Stimulated activated CD4-positive, alpha-beta T cell treated with anti-CD3 and anti-CD28 coated beads, TNF-alpha, amount 100 ng/mL, for 4 hours (primary cell): ENCODE measurements at places on chromosomes 6 and 20.

GRCh38 chr20:44296011-44296410, 15.0 kb downstream of the FITM2 start:
- DNase-seq = no peak

- DNase-seq = no peak
These were observed 191.0 kb downstream of the WDR27 start for GRCh38 chr6:169510871-169511270.

DNA sequence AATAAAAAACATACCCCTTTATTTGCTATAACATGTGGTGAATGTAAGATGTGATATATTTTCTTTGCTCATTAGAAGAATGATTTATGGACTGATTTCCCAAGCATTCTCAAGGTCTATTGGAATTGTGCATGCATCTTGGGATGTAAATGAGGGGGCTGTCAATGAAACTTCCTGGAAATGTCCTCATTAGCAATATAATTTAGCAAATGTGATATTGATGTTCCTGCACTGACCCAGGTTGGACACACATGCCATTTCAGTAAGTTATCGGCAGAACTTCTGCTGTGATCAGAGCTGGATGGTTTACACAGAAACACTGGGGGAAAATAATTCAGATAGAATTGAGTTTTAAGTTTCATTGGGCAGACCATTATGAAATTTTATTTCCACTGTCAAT, 99.9 kb downstream of the ELOVL4 start:
- no peak for DNase-seq

- DNase-seq = no peak
These were observed 379.5 kb upstream of the EYS start for GRCh38 chr6:66086532-66086931.

DNA sequence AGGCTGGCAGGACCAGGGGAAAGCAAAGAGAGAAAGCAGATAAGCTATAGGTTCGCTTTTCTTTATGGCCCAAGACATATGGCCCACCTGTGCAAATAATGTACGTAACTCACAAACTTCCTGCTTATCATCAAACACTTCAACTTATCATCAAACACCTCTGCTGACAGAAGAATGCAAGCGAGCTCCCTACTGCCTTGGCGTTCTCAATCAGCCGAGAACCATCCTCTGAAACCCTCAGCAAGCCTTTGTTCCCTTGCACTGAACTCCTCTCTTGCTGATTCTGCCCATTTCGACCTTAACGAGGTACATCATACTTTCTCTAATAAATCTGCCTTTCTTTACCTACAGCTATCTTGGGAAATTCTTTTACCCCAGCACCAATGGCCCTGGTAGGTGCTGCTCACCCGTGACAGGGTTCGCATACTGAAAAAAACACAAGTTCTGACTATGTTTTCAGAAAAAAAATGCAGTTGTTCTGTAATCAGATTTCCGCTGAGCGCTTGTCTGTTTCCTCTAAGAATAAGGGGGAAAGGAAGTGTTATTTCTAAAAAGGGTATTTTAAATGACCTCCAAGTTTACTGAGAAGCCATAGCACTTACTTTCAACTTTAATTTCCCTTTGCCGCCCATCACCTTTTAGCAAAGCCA, 28.3 kb downstream of the SERPINB6 start:
- DNase-seq = no peak

DNA sequence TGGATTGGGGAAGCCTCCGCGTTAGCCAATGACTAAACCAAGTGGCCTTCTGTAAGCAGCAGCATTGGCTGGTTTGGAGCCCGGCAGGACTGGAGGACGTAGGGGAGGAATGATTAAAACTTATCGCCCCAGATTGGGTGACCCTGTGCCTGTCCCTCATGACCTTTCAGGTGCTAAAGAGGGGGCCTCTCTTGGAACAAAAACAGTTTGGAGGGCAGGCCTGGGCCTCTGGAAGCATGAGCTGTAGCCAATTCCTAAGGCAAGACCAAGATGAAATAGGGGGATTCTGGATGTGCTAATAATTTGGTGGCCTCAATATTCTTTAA, 1.4 kb downstream of the GMPR start:
- DNase-seq = no peak

GRCh38 chr6:112139052-112139451, 51.7 kb downstream of the FAM229B start:
- DNase-seq = no peak

GRCh38 chr6:21075986-21076385, 517.6 kb upstream of the SOX4 start:
- no peak for DNase-seq

GRCh38 chr6:98833307-98834059, 891 bp upstream of the POU3F2 start:
- DNase-seq = no peak

DNA sequence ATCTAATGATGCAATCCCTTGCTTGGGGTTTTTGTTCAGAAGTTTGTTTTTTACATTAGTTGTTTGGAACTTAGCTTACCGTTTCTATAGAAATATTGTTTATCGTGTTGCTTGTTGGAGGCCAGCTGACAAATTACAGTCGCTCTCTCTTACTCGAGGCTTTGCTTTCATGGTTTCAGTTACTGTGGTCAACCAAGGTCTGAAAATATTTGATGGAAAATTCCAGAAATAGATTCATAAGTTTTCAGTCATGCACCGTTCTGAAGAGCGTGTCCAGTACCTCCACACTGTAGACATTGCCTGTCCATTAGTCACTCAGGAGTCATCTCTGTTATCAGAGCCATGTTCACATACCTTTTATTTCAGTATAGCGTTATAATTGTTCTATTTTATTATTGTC, 47.9 kb downstream of the DEK start:
- DNase-seq = no peak

DNA sequence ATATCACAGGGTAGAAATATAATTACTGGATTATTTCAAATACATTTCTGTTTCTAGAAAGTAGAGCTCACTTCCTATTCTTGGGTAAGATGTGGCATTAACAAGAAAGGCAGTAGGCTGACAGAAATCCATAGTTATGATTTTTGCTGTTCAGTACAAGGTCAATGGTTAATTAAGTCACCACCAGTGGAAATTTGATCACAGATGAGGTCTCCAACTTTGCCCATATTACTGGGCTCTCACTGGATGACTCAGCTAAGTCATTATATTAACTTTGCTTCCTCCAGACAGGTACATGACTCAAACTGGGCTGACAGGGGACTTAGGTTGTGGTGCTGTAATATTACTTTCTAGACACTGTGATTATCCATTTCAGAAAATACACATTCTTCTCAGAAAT, 212.4 kb downstream of the GRIK2 start:
- DNase-seq = no peak

GRCh38 chr6:168272415-168273325, 46.9 kb downstream of the DACT2 start:
- DNase-seq = no peak

DNA sequence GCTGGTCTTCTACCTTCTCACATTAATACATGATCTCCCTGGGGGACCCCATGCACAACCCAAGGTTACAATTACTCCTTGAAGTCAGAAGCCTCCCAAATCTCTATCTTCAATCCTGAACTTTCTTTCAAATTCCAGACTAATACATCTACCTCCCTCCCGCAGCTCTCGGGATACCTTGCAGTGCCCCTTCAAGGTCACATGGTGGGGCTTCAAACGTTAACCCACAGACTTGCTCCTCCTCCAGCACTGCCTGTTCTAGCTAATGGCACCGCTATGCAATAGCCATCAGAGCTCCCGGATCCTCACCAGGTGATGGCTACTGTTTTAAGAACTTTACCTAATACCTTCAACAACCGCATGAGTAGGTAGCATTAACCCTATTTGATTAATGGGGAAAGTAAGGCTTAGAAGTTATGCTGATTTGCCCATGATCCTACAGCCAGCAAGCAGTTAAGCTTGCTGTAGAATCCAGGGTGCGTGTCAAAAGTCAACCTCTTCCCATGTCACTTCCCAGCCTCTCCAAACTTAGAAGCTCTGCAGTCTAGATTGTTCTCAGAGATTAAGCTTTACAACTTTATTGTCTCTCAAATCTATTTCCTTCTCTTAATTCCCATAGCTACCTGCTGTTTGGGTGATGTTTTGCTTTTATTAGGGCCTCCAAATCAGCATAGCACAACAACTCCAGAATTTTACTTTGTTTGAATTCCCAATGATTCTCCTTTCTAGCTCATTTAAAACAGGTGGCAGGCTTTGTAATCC, 44.7 kb downstream of the PLAGL1 start:
- no peak for DNase-seq

DNA sequence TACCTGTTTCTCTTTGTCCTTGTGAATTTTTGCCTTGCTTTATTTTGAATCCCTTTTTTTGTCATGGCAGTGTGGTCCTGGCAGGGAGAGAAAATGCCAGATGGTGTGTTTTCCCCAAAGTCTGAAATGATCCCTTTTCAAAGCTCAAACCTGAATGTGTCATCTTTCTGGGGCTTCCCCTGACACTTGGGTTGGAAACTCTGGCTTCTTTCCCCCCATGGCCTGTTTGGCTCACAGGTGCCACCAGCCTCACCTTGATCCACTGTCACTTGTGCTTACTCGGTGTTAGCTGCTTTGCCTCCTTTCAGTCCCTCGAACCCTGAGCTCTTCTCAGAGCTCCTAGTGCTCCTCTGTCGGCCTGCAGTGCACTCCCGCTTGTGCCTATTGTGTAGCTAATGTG, 22.3 kb downstream of the MYBL2 start:
- DNase-seq = no peak

- DNase-seq = no peak
These were observed 612 bp downstream of the TNNC2 start for GRCh38 chr20:45826381-45827019.

- no peak for DNase-seq
These were observed 2.0 kb upstream of the GTPBP2 start for GRCh38 chr6:43630980-43631619.

- DNase-seq = no peak
These were observed 26.1 kb upstream of the CD83 start for GRCh38 chr6:14091339-14091978.

GRCh38 chr6:16688984-16689636, 72.2 kb downstream of the ATXN1 start:
- DNase-seq = no peak

- no peak for DNase-seq
These were observed 236.6 kb upstream of the FAM83B start for GRCh38 chr6:54609981-54610380.

DNA sequence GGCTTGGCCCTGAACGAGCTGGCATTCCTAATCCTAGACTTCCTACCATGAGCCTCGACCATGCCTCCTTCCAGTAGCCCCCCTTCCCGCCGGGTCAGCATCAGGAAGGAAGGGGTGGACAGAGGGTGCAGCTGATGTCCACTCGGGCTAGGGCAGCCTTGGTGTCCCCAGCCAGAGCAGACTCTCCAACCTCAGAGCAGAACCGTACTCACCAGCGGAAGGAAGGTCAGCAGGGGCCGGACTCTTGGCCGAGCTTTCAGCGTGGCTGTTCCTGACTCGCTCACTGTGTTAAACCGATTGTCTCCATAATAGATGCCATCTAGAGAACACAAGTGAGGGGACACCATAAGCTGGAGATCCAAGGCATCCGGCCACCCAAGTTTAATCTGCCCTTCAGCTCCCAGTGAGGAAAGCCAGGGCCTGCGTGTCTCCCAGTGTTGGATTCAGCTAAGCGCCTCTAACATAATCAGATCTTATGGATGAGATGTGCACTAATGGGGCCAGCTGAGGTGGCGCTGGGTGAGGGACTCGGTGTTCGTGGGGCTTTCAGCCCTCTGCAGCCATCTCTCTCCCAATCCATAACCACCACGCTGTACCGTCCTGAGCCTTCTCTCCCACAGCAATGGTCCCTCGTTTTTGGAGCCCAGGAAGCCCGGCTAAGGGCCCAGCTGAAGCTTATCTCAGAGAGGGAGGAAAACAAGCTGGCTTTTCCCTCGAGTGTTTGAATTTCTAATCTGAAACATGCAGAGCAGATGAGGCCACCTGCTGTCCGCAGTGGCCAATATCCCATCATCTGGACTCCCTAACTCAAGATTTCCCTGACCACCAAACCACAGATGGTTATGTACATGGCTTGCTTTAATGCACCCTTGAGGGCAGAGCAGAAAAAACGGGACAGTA, 13.7 kb downstream of the C6orf132 start:
- DNase-seq = no peak

GRCh38 chr20:3646067-3646440, 17.1 kb downstream of the GFRA4 start:
- no peak for DNase-seq

GRCh38 chr6:169589293-169589692, 112.5 kb downstream of the WDR27 start:
- no peak for DNase-seq

- no peak for DNase-seq
These were observed 719.4 kb downstream of the EPM2A start for GRCh38 chr6:145015739-145016558.
